ENCODE measurements at places on chromosomes 1 and 21.
A peak's percentile ranks its signal among the peaks of the same experiment; 100 is the strongest.

DNA sequence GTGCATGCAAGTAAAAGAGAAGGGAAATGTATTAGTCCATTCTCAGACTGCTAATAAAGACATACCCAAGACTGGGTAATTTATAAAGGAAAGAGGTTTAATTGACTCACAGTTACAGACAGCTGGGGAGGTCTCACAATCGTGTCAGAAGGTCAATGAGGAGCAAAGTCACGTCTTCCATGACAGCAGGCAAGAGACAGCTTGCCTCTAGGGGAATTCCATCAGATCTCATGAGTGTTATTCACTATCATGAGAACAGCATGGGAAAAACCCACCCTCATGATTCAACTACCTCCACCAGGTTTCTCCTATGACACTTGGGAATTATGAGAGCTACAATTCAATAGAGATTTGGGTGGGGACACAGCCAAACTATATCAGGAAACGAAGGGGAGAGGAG, 8.1 kb downstream of the KRTAP21-3 start:
- DNase-seq = no peak

- DNase-seq = no peak
Observed at GRCh38 chr1:7558041-7558461, 213.0 kb upstream of the VAMP3 start.

DNA sequence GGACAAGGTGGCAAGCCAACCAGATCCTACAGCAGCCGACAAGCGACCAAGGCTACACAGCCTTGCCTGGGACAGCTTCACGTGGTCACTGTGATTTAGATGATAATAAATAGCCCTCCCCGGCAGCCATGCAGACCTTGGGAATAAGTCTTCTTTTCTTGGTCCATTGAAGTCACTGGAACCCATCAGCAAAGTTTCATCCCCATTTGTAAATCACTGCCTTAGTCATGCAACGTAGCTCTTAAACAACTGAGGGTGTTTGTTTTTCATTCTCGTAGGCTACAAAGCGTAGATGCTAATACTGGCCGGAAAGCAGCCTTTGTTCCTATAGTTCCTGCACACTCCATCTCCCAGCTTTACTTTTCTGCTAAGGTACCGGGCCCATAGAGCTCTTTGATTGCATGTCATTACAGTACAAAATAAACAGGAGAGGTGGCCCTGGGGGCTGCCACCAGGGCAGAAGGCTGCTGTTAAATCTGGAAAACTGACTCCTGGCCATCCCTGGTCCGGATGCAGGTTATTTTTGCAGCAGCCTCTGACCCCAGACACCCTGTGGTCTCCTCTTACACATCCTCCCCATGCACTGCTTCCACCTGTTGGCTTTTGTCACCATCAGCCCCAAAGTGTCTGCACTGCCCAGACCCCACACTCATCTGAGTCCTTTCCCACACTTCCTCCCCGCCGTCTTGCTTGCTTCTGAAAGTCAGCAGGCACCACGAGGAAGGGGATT, 105.5 kb downstream of the TOMM20 start:
- no peak for DNase-seq

- no peak for DNase-seq
Observed at GRCh38 chr1:39981945-39982344, 27.0 kb downstream of the MFSD2A start.

DNA sequence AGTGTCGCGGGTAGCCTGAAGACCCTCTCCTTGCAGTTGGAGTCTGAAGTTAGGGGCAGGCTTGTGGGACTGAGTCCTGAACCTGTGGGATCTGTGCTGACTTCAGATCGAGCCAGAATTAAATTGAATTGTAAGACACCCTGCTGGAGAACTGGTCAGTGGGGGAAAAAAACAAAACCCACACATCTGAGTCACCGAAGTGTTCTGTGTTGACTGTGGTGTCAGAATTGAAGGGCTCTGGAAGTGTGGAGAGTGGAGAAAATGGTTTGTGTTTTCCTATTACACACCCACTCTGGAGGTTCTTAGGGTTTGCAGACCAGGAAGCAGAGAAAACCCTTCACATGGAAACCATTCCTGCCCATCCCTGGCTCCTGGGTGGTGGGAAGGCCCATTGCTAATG, 209.5 kb upstream of the GALNT2 start:
- no peak for DNase-seq

- no peak for DNase-seq
Observed at GRCh38 chr1:20703124-20703756, 14.6 kb downstream of the KIF17 start.

- DNase-seq = no peak
Observed at GRCh38 chr1:206828765-206829164, 36.7 kb upstream of the IL20 start.

GRCh38 chr1:192696082-192696481, 60.1 kb downstream of the RGS13 start:
- DNase-seq = no peak

GRCh38 chr1:201597551-201598230, 58.8 kb downstream of the NAV1 start:
- DNase-seq = no peak

GRCh38 chr1:78096976-78097375, 51.2 kb downstream of the GIPC2 start:
- DNase-seq = no peak

- no peak for DNase-seq
Observed at GRCh38 chr1:199855580-199855979, 171.9 kb upstream of the NR5A2 start.

GRCh38 chr1:156721535-156721934, 6.7 kb upstream of the METTL25B start:
- DNase-seq = peak; percentile 63

- peak; percentile 89 for DNase-seq
Observed at GRCh38 chr1:16420424-16421118, 16.7 kb downstream of the SPATA21 start.

DNA sequence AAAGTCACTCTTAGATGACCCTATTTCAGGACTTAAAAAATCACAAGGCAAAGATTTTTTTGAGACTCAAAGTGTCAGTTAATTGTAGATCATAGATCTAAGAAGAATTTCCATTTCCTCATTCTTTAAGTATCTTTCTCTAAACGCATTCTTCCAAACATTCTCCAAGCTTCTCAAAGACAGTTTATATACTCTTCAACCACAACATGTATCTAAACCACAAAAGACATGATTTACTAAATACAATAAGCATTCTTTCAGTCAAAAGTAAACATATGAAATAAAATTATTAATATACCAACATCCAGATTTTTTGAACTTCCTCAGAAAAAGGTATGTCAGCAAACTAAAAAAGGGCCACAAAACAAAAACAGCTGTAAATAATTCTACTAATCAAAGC, 24.4 kb downstream of the RC3H1 start:
- DNase-seq = no peak

GRCh38 chr1:1976031-1976430, 27.6 kb downstream of the CFAP74 start:
- DNase-seq = no peak

DNA sequence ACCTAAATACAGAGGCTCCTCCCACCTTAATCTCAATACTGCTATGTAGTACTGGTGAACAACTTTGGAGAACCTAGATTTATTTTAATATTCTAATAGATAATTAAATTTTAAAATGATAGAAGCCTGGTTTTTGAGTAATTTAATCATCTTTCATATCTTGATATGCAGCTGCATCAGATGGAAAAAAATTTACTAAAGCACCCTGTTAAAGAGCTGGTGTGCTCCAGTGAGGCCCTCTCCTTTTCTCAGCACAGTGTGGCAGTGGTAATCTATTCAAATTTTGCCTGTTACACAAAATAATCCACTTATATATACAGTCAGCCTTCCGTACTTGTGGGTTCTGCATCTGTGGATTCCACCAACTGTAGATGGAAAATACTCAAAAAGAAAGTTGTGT, 82.8 kb downstream of the LRRC8C start:
- no peak for DNase-seq

DNA sequence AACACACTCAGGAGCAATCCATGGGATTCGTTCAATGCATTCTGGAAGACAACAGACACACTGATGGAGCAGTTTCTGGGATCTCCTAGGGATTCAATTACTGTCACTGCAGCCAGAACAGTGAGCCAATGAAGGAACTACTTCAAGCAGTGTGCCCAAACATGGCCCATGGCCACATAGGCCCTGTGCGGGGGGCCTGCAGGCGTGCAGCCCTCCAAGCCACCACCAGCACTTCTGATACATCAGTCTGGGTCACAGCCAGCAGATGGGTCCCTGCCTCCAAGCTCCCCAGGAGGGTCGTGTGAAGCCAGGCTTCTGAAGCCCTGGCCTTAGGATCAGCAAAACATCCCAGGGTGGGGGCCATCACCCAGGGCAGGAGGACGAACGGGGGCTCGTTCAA, 99.3 kb downstream of the RAVER2 start:
- no peak for DNase-seq

GRCh38 chr1:160724465-160725242, 13.0 kb upstream of the CD48 start:
- no peak for DNase-seq

- no peak for DNase-seq
Observed at GRCh38 chr1:4220362-4220761, 320.3 kb upstream of the C1orf174 start.

- DNase-seq = no peak
Observed at GRCh38 chr1:71592646-71593274, 511.9 kb upstream of the ZRANB2 start.

GRCh38 chr1:45009956-45010854, 919 bp downstream of the HECTD3 start:
- DNase-seq = no peak

- DNase-seq = no peak
Observed at GRCh38 chr1:55381491-55381890, 166.3 kb upstream of the USP24 start.

- no peak for DNase-seq
Observed at GRCh38 chr1:115300087-115300876, 37.8 kb downstream of the NGF start.

GRCh38 chr1:38815903-38816627, 43.5 kb downstream of the RRAGC start:
- DNase-seq = no peak

DNA sequence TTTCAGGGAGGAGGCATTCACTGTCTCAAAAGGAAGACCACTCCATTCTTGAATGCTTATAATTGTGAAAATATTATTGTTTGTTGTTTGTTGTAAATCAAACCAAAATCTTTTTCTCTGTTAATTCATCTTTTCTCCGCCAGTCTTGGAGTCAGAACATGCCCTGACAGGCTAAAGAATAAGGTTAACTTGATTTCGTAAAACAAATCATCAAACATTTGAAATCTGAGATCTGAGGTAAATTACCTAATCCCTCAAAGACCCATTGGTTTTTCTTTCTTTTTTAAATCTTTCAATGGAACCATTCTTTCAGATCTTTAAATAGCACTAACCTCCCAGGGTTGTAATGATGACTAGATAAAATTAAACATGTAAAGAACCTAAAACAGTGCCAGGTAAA, 430.1 kb upstream of the PTBP2 start:
- no peak for DNase-seq

DNA sequence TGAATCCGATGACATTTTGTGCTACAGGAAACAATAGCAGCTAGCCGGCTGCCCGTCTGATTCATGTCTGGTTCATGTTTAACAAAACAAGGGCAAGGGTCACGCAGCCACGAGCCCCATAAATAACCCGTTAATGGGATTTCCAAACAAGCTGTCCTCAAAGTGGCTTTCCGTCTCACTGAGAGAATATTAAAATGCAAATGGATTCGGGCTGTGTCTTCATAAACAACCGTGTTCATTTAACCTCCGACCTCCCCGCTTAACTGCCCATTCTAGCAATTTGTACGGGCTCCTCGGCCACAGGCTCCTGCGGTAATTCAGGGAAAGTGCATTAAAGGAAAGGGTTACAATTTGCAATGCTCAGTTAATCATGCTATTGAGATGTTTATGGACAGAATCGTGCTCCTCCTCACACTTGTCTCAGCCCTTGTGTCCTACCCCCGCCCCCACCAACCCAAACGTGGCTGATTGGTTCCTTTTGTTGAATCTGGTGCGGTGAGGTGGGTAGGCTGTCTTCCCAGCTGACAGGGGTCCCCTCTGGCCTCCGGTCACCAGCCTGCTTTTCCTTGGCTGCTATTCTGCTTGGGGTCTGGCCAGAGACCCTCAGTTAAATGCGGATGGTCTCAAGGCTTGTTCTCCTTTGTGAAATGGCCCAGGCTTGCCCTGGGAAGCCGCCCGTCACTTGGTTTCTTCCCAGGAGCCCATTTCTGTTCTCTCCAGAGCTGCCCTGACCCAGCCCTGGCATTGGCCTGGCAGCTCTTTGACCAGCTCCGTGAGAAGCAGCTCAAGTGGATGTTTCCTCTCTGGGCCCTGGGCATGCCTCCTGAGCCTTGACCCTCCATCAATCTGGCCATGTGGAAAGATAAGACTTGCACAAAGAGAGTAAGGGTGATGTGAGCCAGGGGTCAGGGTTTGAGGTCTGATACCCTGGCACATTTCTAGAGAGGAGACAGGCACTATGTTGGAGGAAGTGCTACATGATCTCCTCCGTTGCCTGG, 200.7 kb upstream of the POU3F1 start:
- no peak for DNase-seq

- DNase-seq = no peak
Observed at GRCh38 chr1:77639056-77639455, 43.4 kb downstream of the ZZZ3 start.

DNA sequence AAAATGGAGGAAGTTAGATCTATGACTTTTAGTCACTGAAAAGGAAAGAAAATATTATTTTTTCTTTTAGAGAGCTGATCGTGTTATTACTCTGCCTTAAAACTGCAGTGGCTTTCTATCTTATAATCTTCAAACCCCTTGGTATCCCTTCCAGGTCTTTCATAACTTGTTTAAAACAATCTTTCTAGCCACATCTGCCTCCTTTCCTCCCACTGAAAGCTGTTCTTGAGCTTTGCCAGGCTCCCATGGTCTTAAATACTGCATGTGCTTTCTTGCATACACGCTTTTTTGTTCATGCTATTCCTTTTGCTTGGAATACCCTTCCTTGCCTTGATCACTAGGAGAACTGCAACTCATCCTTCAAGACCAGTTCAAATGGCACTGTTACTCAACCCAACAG, 65.9 kb upstream of the GADD45A start:
- DNase-seq = no peak

DNA sequence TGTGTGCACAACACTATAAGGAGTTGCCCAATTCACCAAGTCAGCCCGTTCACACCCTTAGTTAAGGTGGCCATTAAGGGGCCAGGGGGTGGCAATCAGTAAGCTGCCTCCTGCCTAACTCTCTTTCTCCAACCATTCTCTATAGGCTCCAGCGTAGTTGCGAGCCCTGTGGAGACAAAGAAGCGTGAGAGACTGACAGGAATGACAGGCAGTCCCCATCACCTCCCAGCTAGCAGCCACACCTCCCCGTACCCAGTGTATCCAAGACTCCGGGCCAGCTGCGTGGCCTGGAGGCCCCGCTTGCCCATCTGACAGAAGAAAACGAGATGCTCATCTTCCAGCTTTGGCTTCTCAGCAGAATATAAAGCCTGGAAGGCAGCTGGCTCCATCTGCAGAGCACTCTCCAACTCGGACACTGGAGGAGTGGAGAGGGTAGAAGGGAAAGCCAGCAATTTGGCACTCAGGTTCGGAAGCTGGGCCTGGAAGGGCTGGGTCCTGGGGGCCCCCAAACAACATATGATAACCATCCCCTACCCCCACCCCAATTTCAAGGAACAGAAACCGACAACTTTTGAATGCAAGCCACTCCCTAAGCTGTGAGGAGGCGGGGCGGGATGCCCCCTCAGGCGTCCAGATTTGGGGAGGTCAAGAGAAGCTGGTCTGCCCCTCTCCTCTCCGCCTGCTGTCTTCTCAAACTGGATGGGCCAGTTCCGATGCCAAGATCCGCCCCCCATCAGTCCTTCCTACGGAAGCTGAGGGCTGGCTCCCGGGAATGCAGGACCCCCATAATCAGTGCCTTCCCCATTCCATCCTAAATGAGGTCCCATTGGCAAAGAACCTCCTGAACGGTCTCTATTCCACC, 872 bp downstream of the TSTD1 start:
- no peak for DNase-seq
